ENCODE measurements at places on chromosomes 4 and X.

DNA sequence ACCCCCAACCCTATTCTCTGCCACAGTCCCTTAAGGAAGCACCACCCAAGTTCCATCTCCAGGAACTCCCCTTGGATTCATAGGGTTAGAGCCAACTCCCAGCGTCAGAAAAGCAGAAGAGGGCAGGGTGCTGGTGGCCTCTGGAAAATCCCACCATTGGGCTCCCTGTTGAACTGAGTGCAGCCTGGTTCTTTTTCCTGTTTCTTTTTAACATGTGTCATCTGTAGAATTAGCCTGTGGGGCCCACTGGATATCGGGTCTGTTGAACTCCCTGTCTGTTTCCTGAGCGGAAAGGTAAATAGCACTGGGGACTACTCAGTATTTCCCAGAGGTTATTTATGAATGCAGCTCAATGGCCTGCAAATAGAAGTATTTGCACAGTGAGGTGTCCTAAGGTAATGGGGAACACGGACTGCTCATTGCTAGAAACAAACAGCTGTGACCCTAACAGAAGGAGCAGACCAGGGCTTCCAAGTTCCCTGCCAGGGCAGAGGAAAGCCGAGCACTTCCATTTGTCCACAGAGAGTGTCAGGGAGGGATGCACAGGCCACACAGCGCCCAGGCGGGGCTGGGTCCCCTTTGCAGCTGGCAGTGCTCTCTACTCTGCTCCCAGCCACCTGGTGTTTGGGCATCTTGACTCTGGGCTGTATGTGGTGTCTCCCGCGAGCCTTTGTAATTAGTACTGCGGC is 102.6 kb downstream of the FHDC1 start:
- DNase-seq: no peak

- peak; percentile 68 for DNase-seq
Observed at GRCh38 chrX:154534526-154535322, 11.9 kb downstream of the G6PD start.

DNA sequence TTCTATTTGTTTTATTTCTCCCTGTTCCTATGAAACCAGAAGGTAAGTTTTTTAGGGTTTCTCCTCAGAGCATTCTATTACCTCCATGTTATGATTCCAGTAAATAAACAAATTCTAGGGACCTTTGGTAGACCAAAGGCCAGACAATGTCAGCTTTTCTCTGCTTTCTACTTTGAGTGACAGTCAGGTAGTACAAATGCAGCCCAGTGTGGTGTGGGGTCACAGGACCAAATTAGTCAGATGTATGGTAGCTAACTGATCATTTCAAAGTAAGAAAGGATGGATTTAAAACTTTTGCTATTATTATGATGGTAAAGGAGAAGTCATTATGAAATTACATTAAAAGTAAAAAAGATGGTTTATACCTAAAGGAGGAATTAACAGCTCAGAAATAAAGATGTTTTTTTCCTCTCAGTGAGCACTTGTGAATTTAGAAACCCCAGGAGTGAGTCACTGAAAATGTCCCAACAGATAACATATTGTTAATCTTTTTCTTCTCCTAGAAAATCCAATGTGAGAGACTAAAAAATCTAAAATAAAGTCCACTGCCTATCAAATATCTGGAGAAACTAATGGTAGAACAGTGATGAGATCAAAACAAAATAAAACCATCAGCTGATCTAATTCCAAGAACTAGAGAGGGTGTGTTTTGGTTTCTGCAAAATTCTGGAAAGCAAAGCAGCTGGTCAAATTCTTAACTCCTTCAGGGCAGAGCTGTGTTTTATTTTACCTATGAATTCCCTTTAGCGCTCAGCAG is 16.6 kb upstream of the KLHL2 start:
- no peak for DNase-seq

- no peak for DNase-seq
Observed at GRCh38 chr4:165782623-165783022, 90.4 kb upstream of the TLL1 start.

- no peak for DNase-seq
Observed at GRCh38 chr4:53453385-53453784, 75.9 kb downstream of the FIP1L1 start.
